ENCODE measurements at places on chromosomes 5 and 9.

DNA sequence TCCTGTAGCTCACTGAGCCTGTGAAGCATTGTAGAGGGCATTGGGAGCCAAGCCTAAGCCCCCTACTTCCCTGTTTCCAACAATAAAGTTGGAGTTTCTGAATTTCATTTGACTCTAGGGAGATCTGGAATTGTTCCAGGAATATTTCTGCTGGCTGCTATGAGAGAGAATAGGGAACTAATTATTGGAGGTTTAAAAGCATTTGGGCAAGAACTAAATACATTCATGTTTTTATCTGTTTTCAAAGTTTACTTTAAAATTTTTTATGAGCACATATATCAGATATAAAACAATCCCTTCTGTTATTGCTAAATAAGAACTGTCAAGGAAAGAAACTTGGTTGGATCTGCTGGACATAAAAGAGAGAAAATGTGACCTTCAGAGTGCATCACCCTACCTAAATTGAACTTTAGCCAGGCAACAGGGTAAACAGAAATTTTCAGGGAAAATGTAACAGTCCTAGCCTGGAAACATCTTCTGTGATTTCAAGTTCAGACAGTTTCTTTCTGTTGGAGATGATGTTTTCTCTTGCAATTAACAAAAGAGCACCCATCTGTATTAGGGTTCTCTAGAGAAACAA lies 19.3 kb upstream of the LECT2 start:
- DNase-seq: no peak

DNA sequence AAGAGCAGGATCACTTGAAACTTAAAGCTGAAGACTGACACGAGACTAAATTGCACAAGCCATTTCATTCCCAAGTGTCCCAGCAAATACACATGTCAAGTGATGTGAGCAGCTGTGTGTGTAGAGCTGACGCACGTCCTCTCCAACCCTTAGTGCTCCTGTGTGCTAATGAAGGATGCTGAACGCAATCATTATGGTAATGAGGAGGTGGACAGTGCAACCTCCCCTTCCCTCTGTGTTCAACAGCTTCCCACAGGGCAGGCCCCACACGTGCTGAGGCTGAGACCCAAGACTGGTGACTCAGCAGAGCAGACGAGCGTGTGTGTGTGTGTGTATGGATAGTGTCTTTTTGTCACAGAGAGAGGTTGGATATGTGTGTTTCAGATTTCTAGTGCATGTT lies 702.1 kb downstream of the SEMA5A start:
- no peak for DNase-seq

DNA sequence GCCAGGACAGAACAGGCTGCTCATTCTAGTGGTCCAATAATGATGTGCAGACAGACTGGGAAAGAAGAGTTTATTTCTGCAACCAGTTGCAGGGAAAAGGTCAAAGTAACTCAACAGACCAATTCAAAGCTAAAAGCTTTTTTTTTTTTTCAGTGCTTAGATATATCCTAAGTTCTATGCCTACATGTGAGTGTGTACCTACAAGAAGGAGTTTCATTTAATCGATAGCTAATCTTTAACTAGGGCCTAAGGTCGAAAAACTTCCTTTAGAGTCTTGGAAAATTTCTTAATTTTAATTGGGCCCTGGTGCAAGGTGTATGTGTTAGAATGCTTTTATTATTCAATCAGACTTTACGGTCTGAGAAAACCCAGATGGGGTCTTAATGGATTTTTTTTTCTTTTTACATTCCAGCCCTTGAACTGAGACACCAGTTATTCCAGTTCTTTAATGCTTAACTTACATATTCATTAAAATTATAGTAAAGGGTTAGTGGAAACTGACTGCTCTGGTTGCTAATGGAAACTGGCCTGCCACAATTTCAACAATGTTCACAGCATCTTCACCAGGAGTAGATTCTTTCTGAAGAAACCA lies 365.3 kb downstream of the MTRR start:
- DNase-seq: no peak

DNA sequence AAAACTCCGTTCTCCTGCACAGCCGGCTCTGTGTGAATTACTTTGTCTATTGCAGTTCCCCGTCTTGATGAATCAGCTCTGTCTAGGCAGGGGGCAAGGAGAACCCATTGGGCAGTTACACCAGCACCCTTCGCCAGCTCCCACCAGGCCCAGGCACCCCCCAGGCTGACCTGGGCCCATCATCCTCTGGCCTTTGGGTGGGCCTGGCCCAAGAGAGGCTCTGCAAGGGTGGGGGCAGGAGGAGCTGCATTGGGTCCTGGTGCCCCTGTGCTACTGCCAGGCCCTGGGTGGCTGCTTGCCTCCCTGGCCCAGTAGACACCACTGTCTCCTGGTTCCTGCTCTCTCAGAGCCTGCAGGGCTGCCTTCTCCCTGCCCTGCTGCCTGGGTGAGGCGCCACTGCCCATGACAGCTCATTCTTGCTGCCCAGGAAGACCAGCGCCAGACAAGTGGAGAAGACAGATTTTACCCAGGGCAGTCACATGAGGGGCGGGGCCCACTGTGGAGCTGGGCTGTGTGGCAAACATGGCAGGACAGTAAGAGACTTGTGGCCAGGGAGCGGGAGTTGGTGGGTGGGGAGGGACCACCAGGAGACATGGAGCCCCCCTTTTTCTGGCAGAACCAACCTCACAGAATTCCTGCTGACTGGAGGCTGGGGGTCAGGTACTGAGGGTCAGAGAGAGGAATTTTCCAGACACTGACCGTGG lies 67.2 kb downstream of the MRPL36 start:
- no peak for DNase-seq

- DNase-seq: peak; percentile 76
These were observed 2.1 kb upstream of the TRAF1 start for GRCh38 chr9:120928483-120929228.

DNA sequence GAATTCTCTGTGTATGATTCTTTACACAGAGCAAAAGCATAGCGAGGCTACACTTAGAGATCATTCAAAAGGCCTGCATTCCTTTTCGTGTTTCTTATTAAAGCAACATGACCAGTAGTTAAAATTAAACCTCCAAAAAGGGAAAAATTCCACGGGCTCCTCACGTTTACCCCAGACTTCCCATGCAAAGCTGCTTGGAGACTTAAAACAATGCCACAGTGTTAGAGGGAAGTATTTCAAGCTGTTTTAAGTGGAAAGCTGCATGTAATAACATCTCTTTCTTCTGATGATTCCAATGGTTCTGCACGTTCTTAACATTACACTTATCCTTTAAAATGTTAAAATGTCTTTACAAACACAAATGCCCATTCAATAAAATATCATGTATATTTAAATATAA lies 405.2 kb downstream of the SEMA5A start:
- DNase-seq: no peak

GRCh38 chr9:128078504-128079434 lies 10.7 kb downstream of the SLC25A25 start:
- no peak for DNase-seq

DNA sequence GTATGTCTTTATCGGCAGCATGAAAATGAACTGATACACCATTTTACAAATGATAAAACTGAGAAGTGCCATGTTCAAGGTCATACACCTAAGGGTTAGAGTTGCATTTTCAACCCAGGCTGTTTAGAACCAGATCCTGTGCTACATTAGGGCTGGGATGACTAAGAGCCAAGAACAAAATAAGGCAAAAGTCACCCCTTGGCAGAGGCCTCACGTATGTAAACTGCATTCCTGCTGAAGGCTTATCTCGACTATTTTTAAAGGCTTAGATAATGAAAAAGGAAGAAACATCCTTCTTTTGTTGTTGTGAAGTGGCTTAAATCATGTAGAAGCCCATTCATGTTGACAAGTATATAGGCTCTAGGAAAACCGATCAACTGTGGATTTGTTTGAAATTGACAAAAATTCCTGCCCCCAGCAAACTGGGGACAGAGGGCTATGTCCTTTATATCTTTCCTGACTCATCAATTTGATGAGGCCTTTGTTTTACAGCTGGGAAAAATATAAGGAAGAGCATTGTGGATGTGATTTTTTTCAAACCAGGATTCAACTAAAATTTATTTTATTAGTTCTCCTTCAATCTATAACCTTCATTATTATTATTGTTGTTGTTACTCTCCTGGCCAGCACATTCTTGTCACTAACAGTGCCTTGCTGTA lies 196.5 kb downstream of the SNX18 start:
- DNase-seq: no peak

DNA sequence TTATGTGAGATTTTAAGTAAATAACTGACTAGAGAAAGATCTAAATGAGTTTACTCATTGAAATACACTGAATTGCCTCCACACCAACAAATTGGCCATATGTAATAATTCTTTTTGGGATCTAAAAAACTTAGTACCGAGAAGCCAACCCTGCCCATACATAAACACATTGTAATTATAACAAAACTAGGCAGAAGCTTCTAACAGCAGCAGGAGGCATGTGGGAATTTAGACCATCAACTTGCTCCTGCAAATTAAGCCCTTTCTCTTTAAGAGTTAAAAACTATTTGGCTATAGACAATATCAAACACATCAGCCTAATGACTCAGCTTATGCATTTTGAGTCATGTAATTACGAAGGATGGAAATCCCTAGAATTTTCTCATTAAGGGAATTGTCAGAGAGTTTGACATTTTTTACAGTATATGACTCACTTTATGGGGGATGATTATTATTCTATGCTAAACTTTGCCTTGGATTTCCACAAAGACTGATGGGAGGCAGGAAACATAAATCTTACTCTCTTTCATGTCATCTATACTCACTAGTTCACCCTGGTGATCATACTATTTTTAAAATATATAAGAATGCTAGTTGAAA lies 1.0 kb downstream of the IL7R start:
- DNase-seq: no peak

- DNase-seq: no peak
These were observed 12.8 kb downstream of the PDLIM4 start for GRCh38 chr5:132270335-132270665.
